Progenitor cell of endocrine pancreas (in vitro differentiated cells): ENCODE measurements at places on chromosomes 3 and 15. TPM values are rescaled to one million over a fixed set of nuclear protein-coding genes. Genes with fewer than 3 reads are reported as not detected.

The EPHA3 gene
- 0.17 and 0.38 TPM in 2 replicates for total RNA-seq

- no peak for DNase-seq
Measured at GRCh38 chr15:93312891-93313486, 224.0 kb upstream of the RGMA start.

- no peak for DNase-seq
Measured at GRCh38 chr3:187377842-187378241, 9.7 kb downstream of the RTP4 start.

DNA sequence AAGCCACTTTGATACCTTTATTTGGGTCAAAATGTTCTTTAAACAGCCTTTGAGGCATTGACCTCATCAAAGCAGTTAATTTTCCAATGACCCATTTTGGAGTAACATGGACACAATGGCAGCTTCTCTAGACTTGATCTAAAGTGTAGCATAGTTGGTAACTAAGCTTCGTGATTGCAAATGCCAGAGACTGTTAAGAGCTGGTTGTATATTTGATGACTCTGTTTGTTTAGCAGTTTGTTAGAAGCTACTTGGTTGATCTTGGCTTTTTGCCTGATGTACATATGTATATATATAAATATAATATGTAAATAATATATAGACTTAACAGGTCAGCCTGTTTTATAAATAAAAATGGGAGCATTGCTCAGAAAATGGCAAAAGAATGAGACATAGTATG, 68.4 kb downstream of the MITF start:
- no peak for DNase-seq
